Ovary (tissue), 10 donors: ENCODE measurements at places on chromosomes 6 and 20.
A peak's percentile ranks its signal among the peaks of the same experiment; 100 is the strongest.

DNA sequence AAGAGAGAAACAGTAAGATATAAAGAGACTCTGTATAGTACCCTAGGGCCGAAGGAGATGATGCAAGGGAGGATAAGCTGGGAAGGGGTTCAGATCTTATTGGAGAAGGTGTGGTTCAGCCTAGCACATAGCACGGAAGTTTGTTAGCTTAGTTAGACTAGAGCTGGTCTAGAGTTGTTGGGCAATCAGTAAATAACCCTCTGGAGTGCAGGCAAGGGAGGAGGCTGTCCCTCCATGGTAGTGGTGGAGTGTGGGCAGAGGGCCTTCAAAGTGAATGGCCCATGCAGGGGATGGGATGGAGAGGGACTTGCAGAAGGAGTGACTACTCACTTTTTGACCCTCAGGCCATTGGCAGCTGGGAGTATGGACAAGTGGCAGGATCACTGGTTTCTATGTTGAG is 20.0 kb downstream of the TULP4 start:
- DNase-seq: no peak

- no peak for DNase-seq
Measured at GRCh38 chr20:38674765-38675133, 49.5 kb upstream of the SLC32A1 start.

DNA sequence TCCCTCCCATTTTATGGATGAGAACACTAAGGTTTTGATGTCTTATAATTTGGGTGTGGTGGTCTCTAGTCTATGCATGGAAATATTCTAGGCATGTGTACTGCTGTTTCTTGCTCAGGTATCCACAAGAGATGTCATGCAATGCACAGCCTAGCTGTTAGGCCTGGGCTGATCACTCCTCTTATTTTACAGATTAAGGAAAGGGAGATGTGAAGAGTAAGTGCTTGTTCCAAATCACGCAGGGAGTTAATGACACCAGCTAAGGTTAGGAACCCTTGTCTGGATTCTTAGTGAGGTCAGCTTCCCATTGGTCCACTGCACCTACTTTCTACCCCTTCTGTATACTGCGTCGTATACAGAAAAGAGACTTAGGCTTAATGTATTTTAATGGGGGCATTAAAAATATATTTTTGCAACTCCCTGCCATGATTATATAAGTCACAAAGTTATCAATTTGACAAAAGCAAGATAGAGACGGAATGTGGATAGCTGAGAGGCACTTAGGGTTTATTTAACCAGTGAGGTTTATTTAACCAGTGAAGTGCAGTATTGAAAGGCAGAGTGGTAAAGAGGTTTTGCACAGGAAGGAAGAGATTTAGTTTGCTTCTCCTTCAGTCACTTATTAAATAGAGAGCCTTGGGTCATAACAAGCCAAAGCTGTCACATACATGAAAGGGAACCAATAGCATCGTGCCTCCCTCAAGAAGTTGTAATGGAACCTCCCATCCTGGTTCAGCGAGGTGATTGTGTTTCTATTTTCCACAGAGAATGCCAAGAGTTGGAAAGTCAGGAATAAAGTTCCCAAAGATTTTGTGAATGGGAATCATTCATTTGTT is 95.0 kb upstream of the FAM184A start:
- no peak for DNase-seq

DNA sequence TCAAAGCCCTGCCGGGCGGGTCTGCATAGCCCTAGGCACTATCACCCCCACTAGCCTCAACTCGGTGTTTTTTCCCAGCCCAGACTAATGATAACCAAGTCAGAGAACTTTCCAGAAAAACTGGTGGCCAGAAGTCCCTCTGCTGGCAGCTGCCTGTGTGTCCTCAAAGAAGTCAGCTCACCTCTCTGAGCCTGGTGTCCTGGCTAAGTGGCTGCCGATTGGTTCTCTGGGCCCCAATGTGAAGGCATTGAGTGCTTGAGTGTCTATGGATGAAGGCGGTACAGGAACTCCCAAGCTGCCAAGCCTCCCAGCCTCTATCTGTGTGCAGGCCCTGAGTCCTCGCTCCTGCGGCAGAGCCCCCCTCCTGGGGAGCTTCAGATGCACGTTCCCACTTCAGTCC is 355.6 kb downstream of the TAF4 start:
- DNase-seq: no peak

GRCh38 chr20:25084626-25085187 is 2.8 kb upstream of the VSX1 start:
- DNase-seq: no peak

- DNase-seq: no peak
Measured at GRCh38 chr6:24340998-24341938, 16.6 kb downstream of the DCDC2 start.

DNA sequence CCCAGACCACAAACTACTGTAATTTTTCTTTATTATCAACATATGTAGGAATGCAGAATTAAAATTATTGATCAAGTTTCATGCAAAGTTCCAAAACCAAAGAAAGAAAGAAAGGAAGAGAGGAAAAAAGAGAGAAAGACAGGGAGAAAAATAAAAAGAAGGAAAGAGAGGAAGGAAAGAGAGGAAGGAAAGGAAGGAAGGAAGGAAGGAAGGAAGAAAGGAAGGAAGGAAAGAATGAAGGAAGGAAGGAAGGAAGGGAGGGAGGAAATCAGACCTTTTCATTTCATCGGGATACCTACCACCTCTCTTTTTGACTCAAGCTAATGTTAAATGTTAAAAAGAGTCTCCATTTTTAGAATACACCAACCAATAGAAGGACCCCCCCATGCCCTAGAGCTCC is 31.9 kb downstream of the DCDC2 start:
- no peak for DNase-seq

DNA sequence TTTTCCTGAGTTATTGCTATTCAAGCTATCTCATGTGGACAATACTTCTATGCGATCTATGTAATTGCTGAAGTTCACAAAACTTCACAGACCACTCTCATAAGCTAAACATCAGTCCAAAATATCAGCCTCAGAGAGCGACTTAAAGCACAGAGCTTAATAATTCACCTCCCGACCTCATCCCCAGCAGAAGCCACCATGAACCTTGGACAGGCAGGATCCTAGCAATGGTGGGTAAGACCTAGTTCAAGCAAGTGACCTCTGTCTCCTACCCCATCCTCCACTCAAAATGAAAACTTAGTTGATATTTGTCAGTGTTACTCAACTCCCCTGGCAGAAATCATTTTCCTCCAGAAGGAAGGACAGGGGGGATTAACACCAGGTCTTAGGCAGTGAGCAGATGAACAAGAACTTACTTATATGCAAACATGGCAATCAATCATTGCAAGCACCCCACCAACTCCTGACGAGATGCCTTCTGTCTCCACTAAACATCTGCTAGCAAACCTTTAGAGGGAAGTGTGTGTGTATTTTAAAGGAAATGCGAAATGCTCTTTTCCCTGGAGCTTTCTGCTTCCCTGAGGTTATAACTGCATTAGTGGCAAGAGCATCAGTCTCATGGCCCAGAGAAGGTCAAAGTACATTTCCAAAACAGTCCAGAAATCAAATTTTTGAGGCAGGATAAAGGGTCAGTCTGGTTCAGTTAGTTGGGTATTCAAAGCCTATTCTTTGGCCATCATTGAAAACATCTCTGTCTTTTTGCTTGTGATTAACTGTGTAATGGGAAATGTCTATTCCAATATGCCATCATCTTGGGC is 90.0 kb downstream of the SLC22A23 start:
- DNase-seq: no peak

GRCh38 chr20:47198254-47198671 is 158.2 kb downstream of the ZMYND8 start:
- no peak for DNase-seq

DNA sequence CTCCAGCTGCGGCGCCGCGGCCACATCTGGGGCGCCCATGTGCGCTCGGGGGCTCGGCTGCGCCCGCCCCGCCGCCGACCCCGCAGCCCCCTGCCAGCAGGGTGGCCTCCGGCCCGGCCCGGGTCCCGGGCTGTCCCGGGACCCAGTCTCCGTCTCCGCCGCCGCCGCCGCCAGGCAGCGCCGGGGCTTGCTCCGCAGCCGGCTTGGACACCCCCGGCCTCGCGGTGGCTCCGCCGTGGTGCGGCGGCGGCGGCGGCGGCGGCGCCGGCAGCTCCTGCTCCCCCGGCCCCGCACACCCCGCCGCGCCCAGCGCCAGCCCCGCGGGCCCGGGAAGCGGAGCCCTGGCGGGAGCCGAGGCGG is 219 bp downstream of the ISM1 start:
- no peak for DNase-seq

DNA sequence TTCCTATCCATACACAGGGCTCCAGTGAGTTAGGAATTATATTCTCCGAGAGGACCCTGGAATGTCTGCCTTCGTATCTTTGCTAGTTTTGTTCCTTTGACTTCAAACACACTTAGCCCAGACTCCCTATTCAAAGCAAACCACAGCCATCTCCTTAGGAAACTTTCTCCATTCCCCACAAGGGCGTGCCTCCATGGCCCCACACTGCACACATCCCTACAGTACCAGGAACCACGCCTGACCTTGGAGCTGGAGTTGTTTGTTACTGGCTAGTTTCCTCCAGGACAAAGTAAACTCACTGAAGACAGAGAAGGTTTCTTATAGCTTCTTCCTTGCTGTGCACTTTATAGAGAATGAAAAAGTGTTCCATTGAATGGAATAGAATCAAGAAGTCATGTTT is 412.8 kb upstream of the AGPAT4 start:
- no peak for DNase-seq

- no peak for DNase-seq
Measured at GRCh38 chr20:37943501-37944455, 40.9 kb downstream of the VSTM2L start.

DNA sequence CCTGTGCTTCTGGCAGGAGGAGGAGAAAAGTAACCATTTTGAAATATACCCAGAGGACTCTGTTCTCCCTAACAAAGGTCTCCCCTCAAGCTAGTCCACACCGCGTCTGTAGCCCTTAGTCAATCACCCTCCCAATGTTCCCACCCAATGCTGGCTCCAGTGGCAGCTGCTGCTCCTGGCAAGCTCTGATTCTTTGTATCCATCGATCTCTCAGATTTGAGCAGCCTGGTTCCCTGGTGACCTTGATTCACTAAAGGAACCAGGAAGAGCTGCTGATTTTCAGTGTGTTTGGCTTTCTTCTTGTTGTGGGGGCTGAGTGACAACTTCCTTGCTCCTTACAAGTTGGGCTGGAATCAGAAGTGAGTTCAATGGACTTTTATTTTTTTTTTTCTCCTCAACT is 68.5 kb downstream of the FOXC1 start:
- no peak for DNase-seq

GRCh38 chr6:21729431-21729830 is 135.9 kb downstream of the SOX4 start:
- DNase-seq: no peak

GRCh38 chr20:52349806-52350205 is 158.2 kb upstream of the ZFP64 start:
- no peak for DNase-seq

DNA sequence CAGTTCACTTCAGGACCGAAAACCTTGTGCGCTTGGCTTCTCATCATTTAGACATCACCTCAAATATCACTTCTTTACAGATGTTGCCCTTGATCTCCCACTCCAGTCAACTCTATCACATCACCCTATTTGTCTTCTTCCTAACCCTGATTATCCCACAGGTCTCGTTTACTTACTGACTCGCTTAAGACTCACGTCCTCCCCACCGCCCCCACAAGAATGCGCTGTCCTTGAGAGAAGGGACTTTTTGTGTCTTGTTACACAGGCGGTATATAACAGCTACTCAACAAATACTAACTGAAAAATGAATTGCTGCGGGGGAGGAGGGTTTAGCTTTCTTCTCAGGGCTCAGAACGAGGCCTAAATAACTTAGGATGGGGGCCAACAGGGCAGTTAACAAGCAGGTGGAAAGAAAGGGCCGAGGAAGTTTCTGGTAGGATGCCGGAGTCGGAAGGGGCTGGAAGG is 527 bp downstream of the TOMM34 start:
- DNase-seq: peak; percentile 33

DNA sequence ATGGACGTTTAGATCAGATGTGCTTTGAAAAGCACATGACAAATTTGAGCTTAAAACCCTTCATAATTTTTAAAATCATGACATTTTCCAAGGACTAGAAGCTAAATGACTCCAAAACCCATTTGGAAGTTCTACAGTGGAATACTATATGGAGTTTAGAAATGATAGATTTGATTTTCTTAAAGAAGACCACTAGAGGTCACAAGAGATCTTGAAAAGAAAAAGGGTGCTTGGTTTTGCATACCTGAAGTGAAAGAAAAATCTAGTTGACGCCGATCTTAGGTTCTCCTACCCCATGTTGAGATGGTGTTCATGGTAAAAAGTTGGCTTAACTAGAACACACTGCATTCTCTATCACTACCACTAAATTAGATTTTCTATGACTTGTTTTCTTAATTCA is 31.5 kb downstream of the CFAP61 start:
- no peak for DNase-seq

DNA sequence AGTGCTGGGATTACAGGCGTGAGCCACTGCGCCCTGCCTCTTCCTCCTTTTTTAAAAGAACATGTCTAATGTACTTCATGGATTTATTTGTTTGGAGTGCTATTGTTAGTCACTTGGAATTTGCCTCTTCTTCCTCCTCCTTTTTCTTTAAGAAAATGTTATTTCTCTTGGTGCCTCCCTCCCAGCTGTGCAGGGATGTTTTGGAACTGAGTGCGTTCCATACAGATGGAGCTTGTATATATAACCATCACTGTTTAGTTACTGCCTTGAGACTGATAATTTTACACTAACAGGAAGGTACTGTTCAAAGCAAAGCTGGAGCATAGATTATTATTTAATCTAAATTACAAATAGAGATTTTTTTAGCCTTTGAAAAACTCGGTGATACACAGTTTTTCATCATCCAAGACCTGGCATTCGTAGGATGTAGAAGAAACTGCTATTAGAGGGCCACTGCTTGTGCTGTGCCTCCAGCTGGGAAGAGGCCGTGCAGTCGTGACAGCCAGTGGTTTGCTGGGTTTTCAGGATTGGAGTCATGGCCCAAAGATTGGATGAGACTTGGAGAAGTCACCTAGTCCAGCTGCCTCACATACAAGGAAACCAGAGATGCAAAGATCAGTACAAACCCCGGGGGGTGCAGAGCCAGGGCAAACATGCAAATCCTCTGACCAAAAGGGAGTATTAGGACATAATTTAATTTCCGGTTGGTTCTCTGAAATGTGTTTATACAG is 123.1 kb downstream of the PLEKHG1 start:
- DNase-seq: no peak

- peak; percentile 95 for DNase-seq
Measured at GRCh38 chr6:30212865-30213666, at the start of gene TRIM26. Gene TRIM26, minus strand, starts transcription at chr6:30213406. Its CDS starts 14,303 bp downstream, at chr6:30199103.

DNA sequence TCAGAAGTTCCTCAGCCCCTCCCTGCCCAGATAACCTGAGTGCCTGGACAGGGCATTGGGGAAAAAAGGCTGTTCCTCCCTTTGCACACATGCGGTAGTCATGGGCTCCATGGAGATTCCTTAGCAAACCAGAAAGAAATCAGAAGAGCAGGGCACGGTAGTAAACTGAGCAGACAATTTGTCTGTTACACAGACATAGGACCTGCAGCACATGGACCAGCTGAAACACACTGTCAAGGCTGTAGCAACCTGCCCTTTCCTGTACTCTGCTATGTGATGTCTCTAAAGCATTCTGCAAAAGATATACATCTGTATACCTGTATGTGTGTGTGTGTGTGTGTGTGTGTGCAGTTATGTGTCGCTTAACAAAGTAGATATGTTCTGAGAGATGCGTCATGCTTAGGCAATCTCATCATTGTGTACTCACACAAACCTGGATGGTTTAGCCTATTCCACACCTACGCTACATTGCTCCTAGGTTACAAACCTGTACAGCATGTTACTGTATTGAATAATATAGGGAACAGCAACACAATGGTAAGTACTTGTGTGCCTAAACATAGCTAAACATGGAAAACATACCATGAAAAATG is 44.4 kb upstream of the BMP5 start:
- no peak for DNase-seq
